ENCODE measurements at places on chromosomes 16 and 17. TPM values are rescaled to one million over a fixed set of nuclear protein-coding genes. Genes with fewer than 3 reads are reported as not detected.
A peak's percentile ranks its signal among the peaks of the same experiment; 100 is the strongest.

CMTM2 gene
- total RNA-seq, result not detected

GAS7 gene
- total RNA-seq, result 13.4 TPM

KRT17 gene
- total RNA-seq, result 3.8 TPM

CTRB1 gene
- not detected for total RNA-seq

MT1H gene
- total RNA-seq, result not detected

G6PC1 gene
- total RNA-seq, result not detected

CD79B gene
- not detected for total RNA-seq

RAB11FIP4 gene
- total RNA-seq, result not detected

PRKCA gene
- 28.5 TPM for total RNA-seq

HIC1 gene
- total RNA-seq, result 59.8 TPM

ENO3 gene
- total RNA-seq, result 0.38 TPM

VPS35L gene
- 28.6 TPM for total RNA-seq

PPP1R1B gene
- total RNA-seq, result not detected

COL1A1 gene
- total RNA-seq, result 7,860 TPM

WFIKKN1 gene
- not detected for total RNA-seq

KRTAP1-5 gene
- 49.2 TPM for total RNA-seq

MYOCD gene
- under 0.01 TPM for total RNA-seq

GRCh38 chr17:4601326-4601725 lies 17.0 kb downstream of the SMTNL2 start:
- peaks cover 28% of the 10 kb centered on the region for H3K27me3 ChIP-seq
- H3K27ac ChIP-seq, result no peak overlapping the region
- no peak for DNase-seq
- no peak overlapping the region for H3K4me3 ChIP-seq

DNA sequence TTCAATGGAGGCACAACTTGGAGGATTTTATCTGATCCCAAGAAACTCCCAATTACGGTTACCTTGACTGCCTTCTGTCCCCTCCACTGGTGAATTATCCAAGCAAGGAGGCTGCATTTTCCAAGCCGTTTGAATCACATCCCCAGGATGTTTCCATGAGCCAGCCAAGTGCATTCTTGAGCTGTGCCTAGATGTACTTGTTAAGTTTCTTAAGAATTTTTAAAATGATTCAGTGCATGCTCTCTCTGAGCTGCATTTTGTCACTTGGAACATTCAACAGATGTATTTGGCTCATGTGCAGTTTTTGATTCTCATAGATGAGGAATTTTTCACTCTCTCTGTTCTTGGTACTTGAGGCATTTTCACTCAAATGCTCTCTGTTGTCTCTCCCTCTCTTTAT lies 202.6 kb upstream of the MYOCD start:
- no peaks in the 10 kb centered on the region for H3K36me3 ChIP-seq
- no peaks in the 10 kb centered on the region for H3K4me1 ChIP-seq
- H3K4me3 ChIP-seq, result no peak overlapping the region
- no peaks in the 10 kb centered on the region for H3K27me3 ChIP-seq

GRCh38 chr16:1532771-1533170 lies 695 bp upstream of the TMEM204 start:
- peak; percentile 19 for DNase-seq
- H3K27ac ChIP-seq, result peak overlapping the region; percentile 78
- H3K4me1 ChIP-seq, result peaks cover 39% of the 10 kb centered on the region
- no peaks in the 10 kb centered on the region for H3K27me3 ChIP-seq
- H3K36me3 ChIP-seq, result no peaks in the 10 kb centered on the region

DNA sequence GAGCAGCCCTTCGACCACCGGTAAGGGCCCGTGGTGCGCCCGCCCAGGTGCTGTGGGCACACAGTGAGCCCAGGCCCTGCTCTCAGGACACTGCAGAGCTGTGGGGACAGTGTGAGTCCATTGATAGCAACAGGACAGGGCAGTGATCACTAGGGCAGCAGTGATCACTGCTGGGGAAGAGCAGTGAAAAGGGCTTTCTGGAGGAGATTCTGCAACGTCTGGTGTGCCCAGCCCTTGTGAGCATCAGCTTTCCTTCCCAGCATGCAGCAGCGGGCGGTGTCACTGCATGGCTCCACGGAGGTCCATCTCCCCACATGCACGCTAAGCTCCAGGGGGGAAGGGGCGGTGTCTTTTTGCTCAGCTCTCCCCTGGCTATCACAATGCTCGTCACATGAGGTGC lies 32.1 kb downstream of the MAP1LC3B start:
- H3K4me3 ChIP-seq, result no peak overlapping the region
- peaks cover 7% of the 10 kb centered on the region for H3K36me3 ChIP-seq

GRCh38 chr17:81685108-81685507 lies 1.3 kb downstream of the HGS start:
- H3K27me3 ChIP-seq, result no peaks in the 10 kb centered on the region
- peaks cover 27% of the 10 kb centered on the region for H3K36me3 ChIP-seq
- H3K27ac ChIP-seq, result peak overlapping the region; percentile 96
- H3K4me1 ChIP-seq, result peaks cover 23% of the 10 kb centered on the region

- H3K4me1 ChIP-seq, result peaks cover 4% of the 10 kb centered on the region
- peak; percentile 95 for DNase-seq
- peak overlapping the region; percentile 84 for H3K4me3 ChIP-seq
- no peaks in the 10 kb centered on the region for H3K27me3 ChIP-seq
- peak overlapping the region; percentile 76 for H3K27ac ChIP-seq
- H3K36me3 ChIP-seq, result no peaks in the 10 kb centered on the region
Measured at GRCh38 chr16:75555213-75555706, 792 bp downstream of the TMEM231 start.

DNA sequence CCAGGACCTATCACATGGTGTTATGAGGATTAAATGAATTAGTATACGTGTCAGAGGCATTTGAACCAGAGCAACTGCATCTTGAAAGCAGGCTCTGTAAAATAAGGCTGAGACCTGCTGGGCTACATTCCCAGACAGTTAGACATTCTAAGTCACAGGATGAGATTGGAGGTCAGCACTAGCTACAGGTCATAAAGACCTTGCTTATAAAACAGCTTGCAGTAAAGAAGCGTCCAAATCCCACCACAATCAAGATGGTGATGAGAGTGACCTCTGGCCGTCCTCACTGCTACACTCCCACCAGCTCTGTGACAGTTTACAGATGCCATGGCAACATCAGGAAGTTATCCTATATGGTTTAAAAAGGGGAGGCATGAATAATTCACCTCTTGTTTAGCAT lies 71.8 kb downstream of the IRF8 start:
- H3K27me3 ChIP-seq, result peaks cover 50% of the 10 kb centered on the region
- DNase-seq, result no peak
- H3K4me1 ChIP-seq, result no peaks in the 10 kb centered on the region
- H3K36me3 ChIP-seq, result no peaks in the 10 kb centered on the region

DNA sequence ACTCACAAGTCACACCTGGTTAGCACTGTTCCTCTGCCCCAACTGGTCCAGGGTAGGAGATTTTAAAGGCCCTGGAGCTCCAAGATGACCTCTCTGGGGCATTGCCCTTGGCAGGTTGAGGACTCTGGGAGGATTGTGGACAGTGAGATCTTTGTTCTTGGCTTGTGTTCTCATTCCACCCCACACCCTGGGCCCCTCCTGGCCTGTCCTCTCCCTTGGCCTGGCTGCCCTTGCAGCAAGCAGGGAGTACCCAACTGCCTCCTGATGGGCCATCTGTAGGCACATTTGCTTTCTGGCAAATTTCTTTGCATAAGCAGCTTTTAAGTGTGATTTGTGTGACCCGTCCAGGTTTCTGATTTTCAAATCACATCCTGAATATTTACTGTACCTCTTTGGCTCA lies 239.6 kb downstream of the UTP18 start:
- H3K4me3 ChIP-seq, result no peak overlapping the region
- no peaks in the 10 kb centered on the region for H3K36me3 ChIP-seq
- H3K27me3 ChIP-seq, result no peaks in the 10 kb centered on the region
- DNase-seq, result no peak

DNA sequence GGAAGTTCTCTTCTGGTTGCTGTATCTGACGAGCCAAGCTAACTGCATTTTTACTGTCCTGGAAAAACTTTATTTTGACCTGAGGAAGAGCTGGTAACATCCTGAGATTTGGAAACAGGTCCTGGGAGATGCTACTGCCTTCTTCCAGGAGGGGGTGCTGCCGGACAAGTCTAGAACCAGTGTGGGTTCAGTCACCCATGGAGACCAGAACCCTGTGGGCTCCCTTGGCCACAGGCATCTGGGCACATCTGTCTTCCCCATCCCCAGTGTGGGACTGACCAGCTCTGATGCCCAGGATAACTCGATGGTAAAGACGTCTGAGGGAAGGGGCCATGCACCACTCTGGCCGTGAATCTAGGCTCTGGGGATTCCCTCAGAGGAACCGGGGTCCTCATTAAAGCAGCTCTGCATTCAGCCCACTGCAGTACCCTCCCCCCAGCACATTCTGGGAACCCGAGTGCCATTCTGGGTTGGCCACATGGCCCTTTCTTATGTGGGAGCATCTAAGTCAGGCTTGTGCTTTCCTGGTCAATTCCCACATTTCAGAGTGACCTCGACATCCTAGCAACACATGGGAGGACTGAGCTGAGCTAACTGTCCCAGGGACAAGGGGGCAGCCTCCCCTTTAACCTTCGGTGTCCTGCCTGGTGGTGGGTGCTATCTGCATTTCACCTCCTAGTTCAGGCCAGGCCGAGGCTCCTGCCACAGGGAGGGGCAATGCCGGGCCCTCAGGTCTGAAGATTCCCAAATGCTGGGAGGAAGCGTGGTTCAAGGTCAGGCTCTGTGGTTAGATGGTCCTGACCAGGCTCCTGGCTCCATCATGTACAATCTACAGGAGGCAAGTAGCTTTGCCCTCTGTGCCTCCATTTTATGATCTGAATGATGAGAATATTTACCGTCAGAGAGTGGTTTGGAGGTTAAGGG lies 6.4 kb downstream of the C16orf86 start:
- no peaks in the 10 kb centered on the region for H3K27me3 ChIP-seq
- H3K36me3 ChIP-seq, result no peaks in the 10 kb centered on the region
- no peak overlapping the region for H3K27ac ChIP-seq

GRCh38 chr16:56637814-56638750 lies at the start of gene MT1A:
Gene MT1A (plus strand): TSS chr16:56638666. CDS start chr16:56638739, 73 bp downstream.
- no peaks in the 10 kb centered on the region for H3K27me3 ChIP-seq
- no peaks in the 10 kb centered on the region for H3K4me1 ChIP-seq
- no peaks in the 10 kb centered on the region for H3K36me3 ChIP-seq
- H3K27ac ChIP-seq, result no peak within 1 kb of the TSS

- no peak overlapping the region for H3K27ac ChIP-seq
- DNase-seq, result no peak
- H3K4me3 ChIP-seq, result peak overlapping the region; percentile 71
- H3K4me1 ChIP-seq, result no peaks in the 10 kb centered on the region
- no peaks in the 10 kb centered on the region for H3K36me3 ChIP-seq
Measured at GRCh38 chr16:19885451-19886072, 914 bp upstream of the GPRC5B start.

DNA sequence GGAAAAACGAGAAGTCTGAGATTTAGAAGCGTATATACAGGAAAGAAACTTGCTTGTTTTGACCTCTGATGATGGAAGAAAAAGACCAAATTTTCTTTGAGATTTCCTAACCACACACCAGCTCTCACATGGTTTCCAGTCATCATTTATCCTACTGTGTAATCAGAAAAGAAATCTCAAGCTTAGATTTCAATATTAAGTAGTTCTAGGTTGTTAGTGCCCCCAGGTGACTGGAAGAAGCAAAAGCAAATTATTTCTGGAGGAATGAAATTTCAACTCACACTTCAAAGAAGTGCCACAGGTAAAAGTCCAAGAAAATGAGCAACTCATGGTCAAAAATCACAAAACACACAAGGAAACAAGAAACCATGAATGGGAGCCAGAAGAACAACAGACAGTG lies 51.8 kb upstream of the KDM6B start:
- H3K36me3 ChIP-seq, result no peaks in the 10 kb centered on the region
- H3K4me3 ChIP-seq, result no peak overlapping the region
- H3K27ac ChIP-seq, result no peak overlapping the region
- 0 out of 2 replicates have a peak, but pooled peaks cover 12% of the 10 kb centered on the region for H3K27me3 ChIP-seq
- H3K4me1 ChIP-seq, result no peaks in the 10 kb centered on the region
- peak; percentile 67 for DNase-seq

DNA sequence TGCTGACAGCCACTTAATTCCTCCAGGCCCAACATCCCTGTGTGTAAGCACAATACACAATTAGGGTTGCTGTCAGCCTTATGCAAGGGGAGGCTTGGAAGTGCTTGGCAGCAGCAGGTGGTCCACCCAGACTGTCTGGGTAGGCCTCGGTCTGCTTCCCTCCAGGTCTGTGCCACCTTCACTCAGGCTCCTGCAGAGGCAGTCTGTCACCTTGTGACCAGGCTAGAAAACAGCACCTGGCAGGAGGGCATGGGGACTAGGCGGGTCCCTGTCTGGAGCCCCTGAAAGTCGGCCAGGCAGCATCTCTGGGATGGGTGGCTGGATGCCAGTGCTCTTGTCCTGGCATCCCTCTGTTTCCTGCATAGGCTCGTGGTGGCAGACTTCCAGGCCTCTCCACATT lies 578.1 kb downstream of the KCNJ18 start:
- H3K27me3 ChIP-seq, result no peaks in the 10 kb centered on the region
- no peaks in the 10 kb centered on the region for H3K4me1 ChIP-seq
- no peak overlapping the region for H3K27ac ChIP-seq
- H3K36me3 ChIP-seq, result no peaks in the 10 kb centered on the region
- no peak for DNase-seq
- no peak overlapping the region for H3K4me3 ChIP-seq

GRCh38 chr17:46092991-46093390 lies 93.9 kb downstream of the STH start:
- no peak overlapping the region for H3K27ac ChIP-seq
- H3K27me3 ChIP-seq, result no peaks in the 10 kb centered on the region
- H3K4me3 ChIP-seq, result no peak overlapping the region
- peak; percentile 13 for DNase-seq
- H3K4me1 ChIP-seq, result peaks cover 12% of the 10 kb centered on the region

DNA sequence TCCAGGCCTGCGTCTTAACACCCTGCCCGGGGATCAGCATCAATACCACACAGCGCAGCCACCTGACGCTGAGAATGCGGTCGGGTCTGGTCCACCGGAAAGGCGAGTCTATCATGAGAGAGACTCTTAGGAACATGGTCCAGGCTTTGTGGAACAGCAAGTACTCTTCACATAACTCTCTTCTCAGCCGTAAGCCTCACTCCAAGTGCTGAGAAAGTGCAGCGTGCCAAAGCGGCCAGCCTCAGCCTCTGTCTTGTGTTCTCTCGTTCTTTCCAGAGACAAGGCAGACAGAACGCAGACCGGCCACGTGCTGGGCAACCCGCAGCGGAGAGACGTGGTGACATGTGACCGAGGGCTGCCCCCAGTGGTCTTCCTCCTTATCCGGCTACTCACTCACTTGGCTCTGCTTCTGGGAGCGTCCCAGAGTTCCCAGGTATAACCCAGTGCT lies 34.4 kb upstream of the ENDOV start:
- H3K36me3 ChIP-seq, result peaks cover 72% of the 10 kb centered on the region
- DNase-seq, result no peak
- H3K27me3 ChIP-seq, result no peaks in the 10 kb centered on the region

DNA sequence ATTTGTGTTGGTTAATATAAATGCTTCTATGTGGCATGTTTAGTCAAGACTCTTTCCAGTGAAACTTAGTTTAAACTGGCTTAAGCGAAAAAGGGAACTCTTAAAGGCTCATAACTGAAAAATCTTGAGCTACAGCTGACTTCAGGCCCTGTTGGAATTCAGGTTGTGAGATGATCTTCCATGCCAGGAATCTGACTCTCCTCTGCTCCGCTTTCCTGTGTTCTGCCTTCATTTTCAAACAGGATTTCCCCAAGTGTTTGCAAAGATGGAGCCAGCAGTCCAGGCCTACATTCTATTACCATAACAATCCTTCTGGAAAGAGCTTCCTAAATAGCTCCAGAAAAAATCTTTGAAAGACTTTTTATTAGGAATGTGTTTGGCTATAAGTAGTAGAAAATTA lies 134.9 kb downstream of the NLK start:
- H3K4me3 ChIP-seq, result no peak overlapping the region
- peaks cover 9% of the 10 kb centered on the region for H3K36me3 ChIP-seq
- no peak overlapping the region for H3K27ac ChIP-seq
- DNase-seq, result no peak

Measured in GM23248 (cell line).